ENCODE measurements at places on chromosomes 2 and 18.

- DNase-seq, result no peak
These were observed 2.4 kb upstream of the RBM45 start for GRCh38 chr2:178109813-178110212.

GRCh38 chr2:102839668-102840388, 78.0 kb downstream of the TMEM182 start:
- DNase-seq, result peak; percentile 19

- no peak for DNase-seq
These were observed 150.0 kb downstream of the IKZF2 start for GRCh38 chr2:213001297-213001910.

GRCh38 chr2:39511605-39512433, 74.7 kb upstream of the MAP4K3 start:
- DNase-seq, result peak; percentile 42

DNA sequence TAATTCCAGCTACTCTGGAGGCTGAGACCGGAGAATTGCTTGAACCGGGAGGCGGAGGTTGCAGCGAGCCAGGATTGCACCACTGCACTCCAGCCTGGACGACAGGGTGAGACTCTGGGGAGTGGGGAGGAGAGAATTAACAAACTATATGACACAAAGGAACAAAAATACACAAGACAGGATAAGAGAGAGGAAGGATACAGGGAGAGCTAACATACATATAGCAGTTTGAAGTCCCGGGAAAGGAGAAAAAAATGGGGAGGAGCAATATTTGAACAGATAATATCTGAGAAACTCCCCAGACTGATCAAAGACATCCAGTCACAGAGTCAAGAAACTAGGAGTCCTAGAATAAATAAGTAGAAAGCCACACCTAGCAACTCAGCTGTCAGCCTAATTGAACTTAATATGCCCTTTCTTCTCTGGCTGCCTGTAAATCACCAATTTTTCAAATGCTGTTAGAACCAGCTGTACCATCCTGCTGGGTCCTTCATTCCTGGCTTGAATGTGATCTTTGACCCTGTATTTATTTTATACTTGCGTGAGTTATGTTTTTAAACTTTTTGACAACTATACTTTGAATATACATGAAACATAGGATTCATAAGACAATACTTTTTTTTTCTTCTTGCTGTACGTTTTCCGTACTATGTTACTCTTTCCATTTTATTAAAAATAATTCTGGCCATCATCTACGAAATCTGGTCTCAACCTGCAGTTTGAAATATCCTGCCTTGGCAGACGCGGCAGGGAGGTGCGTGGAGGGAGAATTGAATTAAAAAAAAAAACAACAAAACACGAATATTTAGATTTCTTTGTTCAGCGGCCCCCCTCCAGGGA, 876 bp upstream of the CYP27A1 start:
- peak; percentile 18 for DNase-seq

DNA sequence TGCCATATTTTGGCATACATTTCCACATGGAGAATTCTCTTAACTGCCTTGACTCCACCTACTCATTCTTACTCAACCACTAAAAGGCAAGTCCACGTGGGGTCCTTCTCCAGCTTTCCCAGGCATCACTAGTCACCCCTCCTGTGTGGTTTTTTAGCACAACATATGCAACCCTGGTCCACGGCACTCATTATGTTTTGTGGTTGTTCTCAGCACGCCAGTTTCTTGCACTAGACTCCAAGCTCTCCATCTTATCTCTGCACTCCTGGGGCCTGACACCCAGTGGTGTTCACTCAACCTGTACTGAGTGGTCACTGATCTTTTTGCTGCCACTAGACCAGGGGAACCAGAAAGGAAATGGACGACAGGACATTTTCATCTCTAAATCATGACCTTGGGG, 18.0 kb downstream of the MARCHF4 start:
- DNase-seq, result no peak

DNA sequence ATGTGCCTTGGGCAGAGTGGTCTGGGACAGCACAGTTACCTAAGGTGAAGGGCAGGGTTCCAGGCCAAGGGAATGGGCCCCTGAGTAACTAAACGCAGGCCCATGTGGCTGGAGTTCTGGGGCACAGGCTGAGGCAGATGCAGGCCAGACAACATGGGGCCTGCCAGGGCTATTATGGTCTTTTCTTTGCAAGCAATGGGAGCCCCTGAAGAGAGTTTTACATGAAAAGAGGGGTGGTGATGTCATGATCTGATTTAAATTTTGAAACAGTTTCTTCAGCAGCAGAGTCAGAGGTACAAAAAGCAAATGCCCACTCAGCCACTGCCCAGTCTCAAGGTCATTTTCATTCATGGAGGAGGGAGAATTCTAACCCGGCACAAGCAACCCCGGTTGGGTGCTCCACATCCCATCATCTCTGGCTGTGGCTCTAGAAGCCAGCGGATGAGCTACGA, 5.6 kb downstream of the CHST10 start:
- DNase-seq, result no peak

- DNase-seq, result no peak
These were observed at the start of gene NLRC4 for GRCh38 chr2:32264422-32265105. TSS of gene NLRC4 (minus strand) at chr2:32264886. CDS start at chr2:32256775, 8,111 bp downstream.

- DNase-seq, result no peak
These were observed 97.2 kb downstream of the ARL4C start for GRCh38 chr2:234399451-234400246.

- DNase-seq, result no peak
These were observed 4.1 kb downstream of the RHBDD1 start for GRCh38 chr2:226839951-226840350.

DNA sequence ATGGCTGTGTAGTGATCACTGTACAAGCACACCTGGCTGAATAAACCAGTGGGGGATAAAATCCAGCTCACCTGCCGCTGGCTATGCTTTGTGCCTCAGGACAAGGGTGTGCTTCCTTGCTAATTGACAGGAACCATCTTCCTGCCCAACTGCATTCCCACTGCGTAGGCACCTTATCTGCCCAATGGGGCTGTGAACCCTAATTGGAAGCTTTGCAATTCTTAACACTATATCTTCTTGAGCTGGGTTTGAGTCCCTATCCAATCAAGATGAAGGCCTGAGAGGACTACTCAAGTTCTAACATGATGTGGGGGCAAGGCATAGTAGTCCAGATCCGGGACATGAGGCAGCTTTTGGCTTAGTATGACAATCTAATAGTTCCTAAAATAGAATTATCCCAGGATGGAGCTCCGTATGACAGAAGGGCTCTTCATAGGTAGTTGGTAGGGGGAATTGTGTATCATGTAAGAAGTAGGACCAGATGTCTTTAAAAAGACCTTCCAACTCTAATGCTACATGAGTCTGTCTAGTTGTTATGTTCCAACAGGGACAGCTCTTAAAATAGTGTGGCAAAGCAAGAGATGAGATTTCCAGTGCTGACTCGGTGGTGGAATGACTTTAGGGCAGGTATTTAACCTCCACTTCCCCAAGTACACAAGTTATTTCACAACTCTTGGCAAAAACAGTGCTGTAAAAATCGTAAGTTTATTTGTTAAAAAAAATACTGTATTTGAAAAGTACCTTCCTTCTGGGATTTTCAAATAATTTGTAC, 2.3 kb upstream of the TMEM150A start:
- DNase-seq, result no peak

DNA sequence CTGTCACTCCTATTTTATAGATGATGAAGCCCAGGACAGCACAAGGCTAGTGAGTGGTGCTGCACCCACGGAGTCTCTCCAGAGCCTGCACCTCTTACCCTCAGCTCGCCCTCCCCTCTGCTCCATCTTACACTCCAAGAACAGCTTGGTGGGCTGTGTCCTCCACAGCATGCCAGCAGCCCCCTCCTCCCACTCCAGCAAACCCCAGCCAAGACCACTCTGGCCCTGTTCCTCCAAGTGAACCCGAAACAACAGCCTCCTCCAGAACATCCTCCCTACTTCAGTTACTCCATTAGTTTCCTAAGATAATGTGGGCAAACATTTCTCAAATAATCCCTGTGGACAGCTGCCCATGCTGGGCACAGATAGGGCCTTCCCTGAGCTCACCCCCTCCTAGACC, 62.7 kb upstream of the KLF7 start:
- DNase-seq, result no peak

- DNase-seq, result no peak
These were observed 11.2 kb downstream of the CWC22 start for GRCh38 chr2:179995741-179996515.

DNA sequence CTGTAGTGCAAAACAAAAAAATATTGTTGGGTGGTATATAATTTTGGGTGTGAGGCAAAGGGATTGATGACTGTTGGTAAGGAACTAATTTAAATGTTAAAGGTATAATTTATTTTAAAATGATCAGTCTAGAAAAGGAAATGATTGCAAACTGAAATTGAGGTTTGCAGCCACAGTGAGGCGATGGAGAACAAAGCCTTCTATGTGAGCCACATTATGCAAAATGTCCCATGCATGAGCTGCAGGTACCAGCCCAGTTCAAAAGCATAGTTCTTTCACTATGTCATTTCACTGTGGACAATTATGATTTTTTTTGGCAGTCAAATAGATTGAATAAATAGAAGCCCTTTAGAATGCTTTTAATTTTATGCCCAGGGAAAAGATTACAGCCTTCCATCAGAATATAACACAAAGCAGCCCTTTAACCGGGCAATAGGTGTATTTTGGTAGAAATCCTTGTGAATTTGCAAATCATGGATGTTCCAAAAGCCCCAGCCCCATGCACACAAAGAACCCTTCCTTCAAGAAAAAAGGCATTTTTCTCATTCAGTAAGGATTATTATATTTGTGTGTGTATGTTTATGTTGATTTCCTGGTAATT, 1.7 kb downstream of the MAP2 start:
- peak; percentile 27 for DNase-seq

DNA sequence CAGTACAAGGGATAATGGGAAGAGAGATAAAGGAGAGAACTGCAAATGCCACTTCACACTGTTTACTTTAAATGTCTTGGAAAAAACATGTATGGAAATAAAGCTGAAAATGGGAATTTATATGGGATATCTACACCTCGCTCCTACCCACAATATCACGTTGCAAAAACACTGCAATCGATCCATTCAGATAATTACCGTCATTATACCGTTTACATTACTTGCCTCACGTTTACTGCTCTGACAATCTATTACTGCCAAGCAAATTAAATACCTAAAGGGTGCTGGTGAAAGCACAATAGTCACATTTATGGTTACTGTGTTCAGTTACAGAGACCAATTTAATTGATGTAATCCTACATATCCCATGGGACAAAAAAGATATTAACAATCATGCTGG, 214.7 kb upstream of the LYPD1 start:
- DNase-seq, result no peak

- DNase-seq, result no peak
These were observed 594.9 kb upstream of the CDH2 start for GRCh38 chr18:28771849-28772248.

GRCh38 chr2:231364961-231365810, 30.3 kb upstream of the B3GNT7 start:
- DNase-seq, result peak; percentile 34

GRCh38 chr2:46921676-46922448, 6.3 kb upstream of the MCFD2 start:
- DNase-seq, result no peak

- no peak for DNase-seq
These were observed 101.1 kb downstream of the AGAP1 start for GRCh38 chr2:235594964-235595363.

DNA sequence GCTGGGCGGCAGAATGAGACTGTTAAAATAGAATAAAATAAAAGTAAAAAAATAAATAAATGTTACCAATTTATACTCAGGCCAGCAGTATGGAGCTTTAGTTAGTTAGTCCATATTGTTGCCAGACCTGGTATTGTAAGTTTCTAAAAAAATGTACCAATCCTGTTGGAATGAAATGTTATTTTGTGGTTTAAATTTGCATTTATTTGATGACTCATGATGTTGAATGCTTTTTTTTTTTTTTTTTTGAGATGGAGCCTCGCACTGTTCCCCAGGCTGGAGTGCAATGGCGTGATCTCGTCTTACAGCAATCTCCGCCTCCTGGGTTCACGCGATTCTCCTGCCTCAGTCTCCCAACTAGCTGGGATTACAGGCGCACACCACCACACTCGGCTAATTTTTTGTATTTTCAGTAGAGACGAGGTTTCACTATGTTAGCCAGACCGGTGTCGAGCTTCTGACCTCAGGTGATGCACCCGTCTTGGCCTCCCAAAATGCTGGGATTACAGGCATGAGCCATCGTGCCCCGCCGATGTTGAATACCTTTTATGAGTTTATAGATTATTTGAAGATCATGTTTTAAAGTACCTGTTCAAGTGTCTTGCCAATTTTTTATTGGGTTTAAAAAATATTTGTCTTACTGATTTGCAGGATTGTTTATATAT, 5.7 kb upstream of the PTPRN start:
- no peak for DNase-seq

DNA sequence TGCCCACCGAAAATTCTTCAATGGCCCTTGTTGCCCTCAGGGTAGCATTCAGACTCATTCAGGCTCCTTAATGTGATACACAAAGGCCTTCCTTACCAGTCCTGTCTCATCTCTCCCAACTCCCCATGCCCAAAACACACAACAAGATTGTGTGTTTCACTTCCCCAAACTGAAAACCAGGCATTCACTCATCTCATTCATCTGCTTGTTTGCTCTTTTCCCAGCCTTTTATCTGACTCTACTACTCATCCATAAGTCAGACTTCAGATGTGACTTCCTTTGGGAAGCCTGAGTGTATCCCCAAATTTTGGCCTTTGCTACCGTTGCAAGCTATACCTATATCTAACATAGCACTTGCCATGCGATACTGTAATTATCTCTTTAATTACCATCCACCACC, 9.7 kb upstream of the SLC39A10 start:
- DNase-seq, result no peak

- no peak for DNase-seq
These were observed 47.6 kb downstream of the DIS3L2 start for GRCh38 chr2:232008907-232009638.

DNA sequence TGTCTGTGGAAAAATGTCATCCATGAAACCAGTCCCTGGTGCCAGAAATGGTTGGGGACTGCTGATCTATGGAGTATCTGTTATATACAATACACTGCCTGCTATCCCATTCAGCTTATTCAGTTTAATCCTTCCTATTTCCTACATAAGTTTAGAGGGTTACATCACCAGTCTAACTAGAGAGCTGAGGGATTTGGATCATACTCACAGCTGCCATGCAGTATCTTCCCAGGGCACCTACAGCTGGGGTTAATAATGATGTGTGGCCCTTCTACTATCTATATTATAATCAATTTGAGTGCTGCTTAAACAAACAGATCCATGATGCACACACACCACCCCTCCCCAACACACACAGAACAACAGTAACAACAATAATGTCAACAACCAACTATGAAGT, 524.0 kb downstream of the LRRTM4 start:
- DNase-seq, result no peak

DNA sequence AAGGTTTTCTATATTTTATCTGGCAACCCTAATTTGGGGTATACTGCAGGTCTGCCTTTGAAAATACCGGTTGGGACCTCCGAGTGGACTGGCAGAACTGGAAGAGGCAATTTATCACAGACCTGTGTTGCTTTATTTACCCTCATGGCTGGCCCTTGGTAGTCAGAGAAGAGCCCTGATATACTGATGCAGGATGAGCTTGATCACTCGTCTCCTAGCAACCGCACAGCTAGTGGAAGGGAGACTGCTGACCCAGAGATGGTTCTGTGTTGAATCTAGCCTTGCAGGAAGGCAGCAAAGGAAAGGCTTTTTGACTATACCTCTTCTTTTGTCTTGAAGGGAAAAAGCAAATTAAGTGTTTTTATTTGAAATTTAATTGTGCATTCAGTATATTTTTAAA, 154.7 kb downstream of the EML6 start:
- no peak for DNase-seq
